ENCODE measurements at places on chromosomes 13 and 19. TPM values are rescaled to one million over a fixed set of nuclear protein-coding genes. Genes with fewer than 3 reads are reported as not detected.

The PNMA8A gene
- total RNA-seq, result 0.60 TPM

The MYO1F gene
- 0.24 TPM for total RNA-seq

The IGSF23 gene
- total RNA-seq, result not detected

- H3K4me1 ChIP-seq, result no peaks in the 10 kb centered on the region
- H3K27me3 ChIP-seq, result no peaks in the 10 kb centered on the region
- H3K4me3 ChIP-seq, result no peak overlapping the region
Observed at GRCh38 chr13:101383595-101383994, 32.7 kb downstream of the NALCN start.

DNA sequence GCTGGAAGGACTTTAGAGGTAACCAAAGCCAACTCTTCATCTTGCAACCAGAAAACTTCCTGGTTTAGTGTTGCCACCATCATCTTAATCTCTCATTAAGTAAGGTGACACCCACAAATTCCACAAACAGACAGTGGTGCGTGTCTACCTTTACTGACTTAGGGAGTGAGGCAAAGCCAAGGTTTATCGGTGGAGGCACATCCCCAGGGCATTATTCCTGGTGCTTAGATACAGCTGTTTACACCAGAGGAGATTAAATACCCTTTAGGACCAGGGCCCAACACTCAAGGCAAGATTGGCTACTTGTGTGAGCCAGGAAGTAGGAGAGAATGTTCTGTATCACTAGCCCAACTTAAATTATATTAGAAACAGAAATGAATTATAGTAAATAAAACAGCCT, 9.5 kb downstream of the STOML3 start:
- no peak for DNase-seq
- H3K27ac ChIP-seq, result no peak overlapping the region
- no peaks in the 10 kb centered on the region for H3K4me1 ChIP-seq
- no peaks in the 10 kb centered on the region for H3K36me3 ChIP-seq

GRCh38 chr19:6020166-6020882, 42.4 kb upstream of the RANBP3 start:
- H3K27me3 ChIP-seq, result no peaks in the 10 kb centered on the region
- no peaks in the 10 kb centered on the region for H3K36me3 ChIP-seq
- H3K27ac ChIP-seq, result no peak overlapping the region
- DNase-seq, result no peak

- peak; percentile 59 for DNase-seq
- peaks cover 3% of the 10 kb centered on the region for H3K36me3 ChIP-seq
- H3K4me3 ChIP-seq, result peak overlapping the region; percentile 36
- H3K4me1 ChIP-seq, result peaks cover 85% of the 10 kb centered on the region
- peak overlapping the region; percentile 75 for H3K27ac ChIP-seq
Observed at GRCh38 chr13:40563350-40564125, 102.9 kb downstream of the FOXO1 start.

DNA sequence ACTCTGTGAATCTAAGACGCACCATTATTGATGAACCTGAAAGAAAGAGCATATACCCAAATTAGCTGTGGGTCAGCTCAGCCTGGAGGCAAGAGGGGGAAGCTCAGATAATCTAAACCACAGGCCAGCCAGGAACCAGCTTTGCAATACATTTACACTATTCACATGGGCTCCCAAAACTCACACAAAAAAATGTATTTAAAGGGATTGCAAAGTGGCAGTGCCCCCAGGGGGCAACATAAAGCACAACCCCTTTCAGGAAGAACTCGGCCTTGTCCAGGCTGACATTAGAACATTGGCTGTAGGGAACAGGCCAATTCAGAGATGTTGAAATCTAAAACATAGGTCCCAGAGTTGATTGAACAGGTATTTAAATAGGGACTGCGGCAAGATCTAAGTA, 3.2 kb upstream of the PROZ start:
- H3K27ac ChIP-seq, result peak overlapping the region; percentile 86
- H3K27me3 ChIP-seq, result no peaks in the 10 kb centered on the region
- peaks cover 9% of the 10 kb centered on the region for H3K4me1 ChIP-seq
- H3K4me3 ChIP-seq, result no peak overlapping the region

GRCh38 chr13:63128716-63129115, 1713.1 kb upstream of the PCDH20 start:
- H3K4me3 ChIP-seq, result no peak overlapping the region
- no peaks in the 10 kb centered on the region for H3K36me3 ChIP-seq
- no peaks in the 10 kb centered on the region for H3K4me1 ChIP-seq
- no peak for DNase-seq
- H3K27ac ChIP-seq, result no peak overlapping the region

DNA sequence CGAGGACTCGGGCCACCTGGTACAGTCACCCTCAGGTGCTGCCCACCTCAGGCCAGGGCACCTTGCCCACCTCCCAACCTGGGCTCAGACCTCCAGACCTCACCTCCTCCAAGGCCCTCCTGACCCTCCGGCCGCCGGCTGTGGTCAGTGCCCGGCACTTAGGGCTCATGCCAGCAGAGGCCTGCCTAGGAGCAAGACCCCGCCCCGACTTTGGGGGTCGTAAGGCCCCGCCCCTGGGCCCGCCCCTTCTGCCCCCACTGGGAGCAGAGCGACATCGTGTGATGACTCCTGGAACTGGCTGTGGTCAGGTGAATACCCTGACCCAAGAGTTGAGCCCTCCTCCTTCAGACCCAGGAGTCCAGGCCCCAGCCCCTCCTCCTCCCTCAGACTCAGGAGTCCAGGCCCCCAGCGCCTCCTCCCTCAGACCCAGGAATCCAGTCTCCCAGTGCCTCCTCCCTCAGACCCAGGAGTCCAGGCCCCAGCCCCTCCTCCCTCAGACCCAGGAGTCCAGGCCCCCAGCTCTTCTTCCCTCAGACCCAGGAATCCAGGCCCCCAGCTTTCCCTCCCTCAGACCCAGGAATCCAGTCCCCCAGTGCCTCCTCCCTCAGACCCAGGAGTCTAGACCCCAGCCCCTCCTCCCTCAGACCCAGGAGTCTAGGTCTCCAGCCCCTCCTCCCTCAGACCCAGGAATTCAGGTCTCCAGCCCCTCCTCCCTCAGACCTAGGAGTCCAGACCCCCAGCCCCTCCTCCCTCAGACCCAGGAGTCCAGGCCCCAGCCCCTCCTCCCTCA, at the start of gene SBK2:
Gene SBK2, minus strand, starts transcription at position 183 of the 790 bp plus-strand sequence. CDS start 839 bp downstream, outside the sequence.
- H3K27ac ChIP-seq, result no peak within 1 kb of the TSS
- no peaks in the 10 kb centered on the region for H3K27me3 ChIP-seq
- no peaks in the 10 kb centered on the region for H3K36me3 ChIP-seq
- DNase-seq, result no peak

DNA sequence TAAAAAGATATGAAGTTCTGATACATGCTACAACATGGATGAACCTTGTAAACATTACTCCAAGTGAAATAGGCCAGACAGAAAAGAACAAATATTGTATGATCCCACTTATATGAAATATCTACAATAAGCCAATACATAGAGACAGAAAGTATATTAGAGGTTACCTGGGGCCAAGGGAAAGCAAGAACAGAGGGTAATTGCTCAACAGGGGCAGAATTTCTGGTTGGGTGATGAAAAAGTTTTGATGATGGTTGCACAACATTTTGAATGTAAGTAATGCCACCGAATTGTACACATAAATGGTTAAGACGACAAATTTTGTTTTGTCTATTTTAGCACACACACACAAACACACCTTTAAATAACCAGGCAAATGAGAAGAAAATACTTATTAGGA, 268.4 kb downstream of the FOXO1 start:
- H3K27me3 ChIP-seq, result no peaks in the 10 kb centered on the region
- H3K36me3 ChIP-seq, result no peaks in the 10 kb centered on the region
- DNase-seq, result no peak
- H3K27ac ChIP-seq, result no peak overlapping the region

- no peak overlapping the region for H3K27ac ChIP-seq
- DNase-seq, result no peak
- H3K27me3 ChIP-seq, result no peaks in the 10 kb centered on the region
- H3K4me3 ChIP-seq, result no peak overlapping the region
Observed at GRCh38 chr13:74794582-74794981, 660.4 kb upstream of the KLF12 start.

- no peak overlapping the region for H3K27ac ChIP-seq
- DNase-seq, result no peak
- H3K4me1 ChIP-seq, result peaks cover 30% of the 10 kb centered on the region
- no peaks in the 10 kb centered on the region for H3K36me3 ChIP-seq
- no peaks in the 10 kb centered on the region for H3K27me3 ChIP-seq
Observed at GRCh38 chr13:52650731-52651130, 1.9 kb upstream of the SUGT1 start.

DNA sequence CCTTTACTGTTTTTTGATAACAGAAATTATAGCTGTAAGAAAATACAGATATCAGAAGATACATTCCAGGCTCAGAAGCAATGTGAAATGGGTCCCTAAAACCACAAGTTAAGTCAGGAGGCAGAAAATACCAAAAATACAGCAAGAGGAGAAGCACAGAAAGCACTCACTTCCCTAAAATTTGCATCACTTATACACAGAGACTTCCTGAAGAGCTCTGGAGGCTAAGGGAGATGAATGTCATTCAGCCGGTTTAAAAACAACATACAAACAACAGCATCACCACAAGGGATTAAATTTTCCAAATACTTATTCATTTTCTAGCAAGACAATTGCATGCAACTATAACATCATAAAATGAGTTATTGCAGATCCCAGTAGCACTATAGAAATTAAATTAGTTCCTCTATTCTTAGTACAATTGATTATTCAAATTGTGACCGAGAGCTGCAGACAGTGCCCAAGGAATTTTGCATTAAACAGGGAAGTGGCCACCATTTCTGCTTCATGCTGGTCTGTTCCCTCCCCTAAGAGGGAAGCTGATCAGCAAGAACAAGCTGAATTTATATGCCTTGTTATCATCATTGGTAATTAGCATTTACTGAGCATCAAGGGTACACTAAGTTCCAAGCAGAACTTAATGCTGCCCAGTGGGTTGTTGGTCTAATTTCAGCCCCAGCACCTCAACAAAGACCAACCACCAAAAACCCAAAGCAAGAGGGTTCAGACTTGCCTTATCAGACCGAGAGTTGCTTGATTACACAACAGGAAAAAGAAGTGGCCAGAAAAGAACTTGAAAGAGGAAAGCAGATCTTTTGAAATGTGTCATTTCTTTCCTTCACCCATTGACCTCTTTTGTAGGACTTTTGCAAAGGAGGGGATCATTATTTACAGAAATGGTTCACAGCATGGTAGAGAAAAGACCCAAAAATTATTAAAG, 140.7 kb downstream of the KCTD12 start:
- H3K4me1 ChIP-seq, result no peaks in the 10 kb centered on the region
- H3K36me3 ChIP-seq, result no peaks in the 10 kb centered on the region
- no peak overlapping the region for H3K27ac ChIP-seq
